ENCODE measurements at places on chromosomes 5 and 9.
A peak's percentile ranks its signal among the peaks of the same experiment; 100 is the strongest.

DNA sequence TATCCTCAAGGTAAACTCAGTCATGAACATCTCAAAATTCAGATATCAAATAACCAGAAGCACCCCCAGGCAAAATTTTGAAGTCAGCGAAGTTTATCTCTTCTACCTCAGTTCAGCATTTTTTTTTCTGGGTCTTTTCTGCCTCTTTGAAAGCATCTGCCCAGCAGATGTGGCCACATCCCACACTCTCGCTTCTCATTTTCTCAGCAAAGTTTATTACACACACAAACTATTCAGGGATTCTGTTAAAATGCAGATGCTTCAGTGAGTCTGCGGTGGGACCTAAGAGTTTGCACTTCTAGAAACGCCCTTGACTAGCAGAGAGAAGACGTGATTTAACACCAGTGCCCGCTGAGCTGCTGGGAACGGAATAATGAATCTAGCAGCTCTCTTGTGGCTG lies 19.3 kb downstream of the RASEF start:
- no peak for DNase-seq

- no peak for DNase-seq
Observed at GRCh38 chr9:132199056-132199455, 37.2 kb downstream of the NTNG2 start.

DNA sequence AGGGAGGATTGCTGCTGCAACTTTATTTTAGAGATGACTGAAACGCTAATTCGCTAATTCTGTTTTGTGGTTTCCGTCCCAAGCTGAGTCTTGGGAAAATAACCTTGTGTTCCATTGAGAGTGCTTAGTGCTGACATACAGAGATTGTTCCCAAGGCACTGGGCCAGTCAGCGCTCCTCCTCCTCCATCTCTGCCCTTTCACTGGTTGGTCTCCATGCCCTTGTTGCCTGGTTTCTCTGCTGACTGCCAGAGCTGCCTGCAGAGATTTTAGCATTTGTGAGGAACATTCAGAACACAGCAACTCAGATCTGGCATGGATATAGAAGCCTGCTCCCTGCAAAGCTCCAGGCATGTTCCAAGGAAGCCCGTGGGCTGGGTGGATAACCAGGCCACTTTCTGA lies 126.0 kb upstream of the IRX2 start:
- DNase-seq: peak; percentile 10

- no peak for DNase-seq
Observed at GRCh38 chr5:40376566-40376965, 303.1 kb upstream of the PTGER4 start.

GRCh38 chr5:109532773-109533364 lies 123.1 kb upstream of the PJA2 start:
- DNase-seq: no peak

All from ecto neural progenitor cell (in vitro differentiated cells).